ENCODE measurements at places on chromosomes 5 and 9.

DNA sequence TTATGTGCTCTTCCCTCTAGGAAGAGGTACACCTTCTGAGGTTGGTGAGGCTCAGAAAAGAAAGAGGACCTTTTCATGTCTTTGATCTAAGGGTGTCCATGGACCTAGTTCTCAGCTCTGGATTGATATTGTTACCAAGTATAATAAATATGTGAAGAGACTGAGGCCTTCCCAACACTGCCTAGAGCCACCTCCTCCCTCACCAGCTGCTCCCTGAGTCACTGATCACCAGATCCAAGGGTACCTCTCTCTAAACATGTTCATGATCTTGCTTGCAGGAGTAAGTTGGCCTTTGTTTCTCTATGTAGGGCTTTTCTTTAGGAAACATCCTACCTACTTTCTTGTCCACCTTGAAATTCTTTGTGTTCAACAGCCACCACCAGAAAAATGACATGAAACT is 218.8 kb upstream of the ADRA1B start:
- H3K4me3 ChIP-seq, result no peak overlapping the region
- no peak for DNase-seq
- no peaks in the 10 kb centered on the region for H3K36me3 ChIP-seq
- H3K27me3 ChIP-seq, result no peaks in the 10 kb centered on the region
- no peak overlapping the region for H3K27ac ChIP-seq
- no peaks in the 10 kb centered on the region for H3K4me1 ChIP-seq

DNA sequence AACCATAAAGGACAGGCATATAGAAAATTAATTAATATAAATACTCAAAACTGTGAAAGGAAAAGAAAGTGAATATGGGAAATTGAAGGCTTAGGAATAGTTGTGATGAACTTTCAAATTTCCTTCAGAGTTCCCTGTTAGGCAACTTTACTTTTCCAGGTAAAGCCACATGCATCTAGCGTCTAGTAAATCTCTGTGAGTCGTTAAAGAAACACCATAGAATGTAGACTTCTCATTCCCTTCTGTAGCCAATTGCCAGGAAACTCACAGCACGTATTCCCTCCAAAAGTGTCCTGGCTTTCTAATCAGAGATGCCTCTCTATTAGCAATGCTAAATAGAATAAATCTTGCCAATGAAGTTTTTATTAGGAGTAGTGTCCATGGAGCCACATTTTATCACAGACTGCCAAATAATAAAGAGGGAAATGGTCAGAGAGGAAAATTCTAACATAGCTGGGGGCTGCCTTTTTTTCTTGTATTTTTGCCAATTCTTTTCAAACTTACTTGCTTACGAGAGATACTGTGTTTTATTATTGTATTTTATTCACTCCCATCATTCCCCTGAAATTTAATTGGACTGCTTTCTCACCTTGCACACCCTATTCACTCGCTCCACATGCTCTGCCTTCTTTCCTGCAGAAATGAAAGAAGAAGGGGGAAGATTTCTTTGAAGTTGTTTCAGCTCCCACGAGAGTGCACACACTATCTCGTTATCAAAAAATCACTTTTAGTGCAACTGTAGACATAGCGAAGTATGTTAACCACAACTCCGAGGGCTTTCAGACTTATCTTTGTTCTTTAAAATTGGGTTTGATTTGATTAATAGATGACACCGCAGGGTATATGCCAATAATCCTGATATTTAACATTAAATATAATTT is 439.0 kb downstream of the CSNK1G3 start:
- no peaks in the 10 kb centered on the region for H3K27me3 ChIP-seq
- H3K27ac ChIP-seq, result peak overlapping the region; percentile 38
- H3K4me1 ChIP-seq, result no peaks in the 10 kb centered on the region
- no peak overlapping the region for H3K4me3 ChIP-seq

DNA sequence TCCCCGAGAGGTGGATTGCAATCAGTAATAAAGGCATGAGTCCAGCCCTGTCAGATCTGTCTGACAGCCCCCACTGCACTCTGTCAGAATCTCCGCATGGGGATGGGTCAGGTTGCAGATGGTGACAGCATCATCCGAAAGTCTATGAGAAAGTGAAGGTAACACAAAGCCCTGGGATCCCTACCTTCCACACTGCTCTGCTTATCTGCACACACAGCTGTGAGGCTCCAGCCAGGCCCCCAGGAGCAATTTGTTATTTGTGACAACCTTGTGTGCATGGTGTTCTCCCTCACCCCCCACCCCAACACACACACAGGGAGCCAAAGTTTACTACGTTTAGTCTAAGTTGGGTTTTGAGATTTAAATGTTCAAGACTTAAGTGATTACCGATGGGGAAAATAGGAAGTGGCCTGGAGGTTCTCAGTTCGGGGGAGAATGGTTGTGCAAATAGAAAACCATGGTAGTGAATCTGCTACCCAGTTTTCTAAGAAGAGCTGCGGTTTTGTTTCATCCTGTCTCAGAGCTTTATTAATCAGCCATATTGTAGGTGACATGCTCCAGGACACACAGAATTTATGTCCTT is 92.7 kb downstream of the SV2C start:
- no peak overlapping the region for H3K27ac ChIP-seq
- no peaks in the 10 kb centered on the region for H3K27me3 ChIP-seq
- no peak overlapping the region for H3K4me3 ChIP-seq

DNA sequence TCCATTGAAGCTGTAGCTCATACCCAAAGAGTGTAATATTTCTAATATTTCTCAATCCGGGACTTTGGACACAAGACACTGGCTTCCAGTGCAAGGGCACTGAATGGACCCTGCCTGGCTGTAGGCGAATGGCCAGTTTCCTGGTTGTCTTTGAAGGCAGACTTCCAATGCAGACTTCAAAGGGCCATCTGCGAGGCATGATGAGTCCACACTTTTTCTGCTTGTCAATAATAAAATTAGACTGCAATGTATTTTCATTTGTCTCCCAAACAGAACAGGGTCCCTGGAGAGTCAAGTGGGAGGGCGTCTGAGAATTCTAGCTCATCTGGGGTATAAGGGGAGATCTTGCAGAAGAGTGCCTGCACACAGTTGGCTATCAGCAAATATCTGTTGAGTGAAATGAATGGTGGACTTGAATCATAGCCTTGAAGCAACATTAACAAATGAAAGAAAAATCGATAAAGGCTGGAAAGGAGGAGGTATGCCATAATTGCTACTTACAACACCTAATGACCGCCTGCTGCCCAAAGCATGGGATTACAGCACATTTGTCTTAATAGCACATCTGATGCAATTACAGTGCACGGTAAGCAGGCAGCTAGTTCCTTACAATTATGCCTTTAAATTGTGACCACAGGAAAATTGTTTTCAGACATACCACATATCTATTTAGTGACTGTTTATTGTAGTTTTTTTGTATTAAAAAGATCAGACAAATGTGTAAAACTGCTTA is 137.5 kb downstream of the ARHGEF28 start:
- H3K27ac ChIP-seq, result no peak overlapping the region
- DNase-seq, result no peak
- no peaks in the 10 kb centered on the region for H3K4me1 ChIP-seq
- H3K4me3 ChIP-seq, result no peak overlapping the region
- H3K36me3 ChIP-seq, result no peaks in the 10 kb centered on the region
- no peaks in the 10 kb centered on the region for H3K27me3 ChIP-seq

All from tibial nerve (tissue), 4 donors.